ENCODE measurements at places on chromosomes 12 and 14.

DNA sequence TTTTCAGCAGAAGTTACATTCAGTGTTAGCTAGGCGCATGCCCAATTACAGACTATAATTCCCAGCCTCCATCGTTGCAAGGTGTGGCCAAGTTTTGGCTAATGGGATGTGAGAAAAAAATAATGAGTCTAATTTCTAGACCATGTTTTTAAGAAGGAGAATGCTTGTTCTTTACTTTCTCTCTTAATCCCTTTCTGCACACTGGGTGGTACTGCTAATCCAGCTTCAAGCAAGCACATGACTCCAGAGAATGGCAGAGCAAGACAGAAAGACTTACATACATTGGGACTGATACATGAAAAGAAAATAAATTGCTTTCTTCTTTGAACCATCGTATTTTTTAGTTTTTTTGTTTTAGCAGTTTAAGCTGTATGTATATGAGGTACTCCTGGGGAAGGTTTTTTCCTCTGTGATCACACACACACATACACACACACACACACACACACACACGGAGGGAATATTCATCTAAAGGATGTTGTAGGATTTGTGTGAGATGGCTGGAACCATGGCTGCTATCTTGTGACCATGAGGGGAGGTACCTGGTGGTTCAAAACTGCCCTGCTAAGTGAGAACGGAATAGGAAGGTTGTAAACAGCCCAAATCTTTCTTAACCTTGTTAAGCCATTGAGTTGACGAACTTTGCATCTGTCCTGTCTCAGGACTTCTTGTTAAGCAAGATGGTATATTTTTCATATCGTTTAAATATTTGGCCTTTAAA is 34.3 kb upstream of the LTA4H start:
- DNase-seq, result no peak

DNA sequence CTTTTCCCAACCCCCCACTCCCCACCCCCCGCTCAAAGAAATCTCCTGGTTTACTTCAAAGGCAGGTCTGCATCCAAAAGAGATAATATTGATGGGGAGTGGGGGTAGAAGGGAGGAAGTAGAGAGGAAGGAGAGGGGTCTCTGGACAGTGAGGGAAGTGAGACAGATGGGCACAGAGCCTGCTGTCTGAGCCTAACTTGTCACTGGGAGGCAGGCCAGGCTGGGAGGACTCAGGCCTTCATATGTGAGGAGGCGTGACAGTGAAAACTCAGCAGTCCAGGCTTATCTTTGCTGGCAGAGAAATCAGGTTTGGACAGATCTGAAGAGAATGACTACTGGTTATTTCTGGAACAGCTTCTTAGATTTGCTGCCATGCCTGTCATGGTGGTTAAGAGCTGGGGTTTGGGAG is 192.3 kb downstream of the NUAK1 start:
- no peak for DNase-seq

DNA sequence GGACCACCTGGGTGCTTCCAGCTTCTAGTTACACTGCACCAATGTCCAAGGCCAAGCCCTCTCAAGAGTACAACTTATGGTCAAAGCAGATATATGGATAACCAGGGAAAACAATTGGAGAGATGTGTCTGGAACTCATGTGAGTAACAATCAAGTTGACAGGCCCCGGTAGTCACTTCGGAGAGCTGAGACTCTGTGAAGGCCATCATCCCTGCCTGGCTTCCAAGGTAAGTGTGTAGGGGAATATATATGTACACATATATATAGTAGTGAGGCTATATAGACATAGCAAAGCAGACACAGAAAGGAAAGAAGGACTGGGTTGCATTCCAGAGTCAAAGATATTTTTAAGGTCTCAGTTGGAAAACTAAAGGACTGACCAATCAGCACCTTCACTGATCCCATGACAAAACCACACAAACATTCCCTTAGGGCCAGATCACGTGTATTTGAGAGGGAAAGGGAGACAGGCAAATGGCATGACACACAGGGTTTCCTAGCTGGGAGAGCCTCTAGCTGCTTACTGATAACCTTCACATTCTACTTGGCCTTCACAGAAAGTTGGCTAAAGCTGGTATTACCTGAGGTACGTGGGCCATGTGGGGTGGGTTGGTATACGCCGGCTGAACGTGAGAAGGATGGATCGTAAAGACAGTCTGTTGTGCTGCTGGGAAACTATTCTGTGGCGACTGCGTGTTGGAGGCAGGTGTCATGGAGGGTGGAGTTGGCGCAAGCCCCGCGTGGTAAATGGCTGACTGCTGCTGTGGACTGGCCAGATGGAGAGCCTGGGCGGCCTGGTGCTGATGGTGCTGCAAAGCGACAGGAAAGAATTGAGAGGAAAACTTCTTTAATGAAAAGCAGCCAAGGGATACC is 50.0 kb downstream of the SH2B3 start:
- no peak for DNase-seq

GRCh38 chr12:6758506-6759095 is 5.7 kb upstream of the MLF2 start:
- no peak for DNase-seq

GRCh38 chr12:79455286-79455685 is 235.5 kb downstream of the PAWR start:
- DNase-seq, result no peak

DNA sequence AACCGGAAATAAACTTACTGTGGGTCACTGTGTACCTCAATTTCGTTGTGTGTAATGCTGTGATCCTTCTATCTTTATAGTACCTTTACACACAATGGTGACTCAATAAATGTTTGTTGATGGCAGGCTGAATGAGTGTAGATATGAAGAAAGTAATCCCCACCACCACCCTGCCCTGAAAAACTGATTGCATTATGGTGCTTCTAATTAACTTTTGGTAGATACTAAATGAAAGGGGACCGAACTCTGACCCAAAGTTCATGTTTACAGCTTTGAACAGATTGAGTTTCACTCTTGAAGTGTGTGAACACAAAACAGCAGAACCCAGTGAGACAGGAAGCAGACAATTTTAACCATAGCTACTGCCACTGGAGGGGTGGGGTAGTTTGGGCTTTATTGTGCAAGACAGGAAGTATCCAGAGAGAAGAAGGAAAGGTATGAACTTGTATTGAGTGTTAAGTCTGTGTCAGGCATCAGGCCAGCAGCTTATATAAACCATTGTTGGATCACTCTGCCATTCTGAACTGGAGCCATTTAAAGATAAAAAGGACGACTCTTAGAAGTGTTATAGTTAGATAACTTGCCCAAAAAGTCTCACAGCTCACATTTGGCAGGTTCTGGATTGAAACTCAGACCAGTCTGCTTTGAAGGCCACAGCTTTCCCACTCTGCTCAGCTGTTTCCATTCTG is 197.0 kb upstream of the AMIGO2 start:
- no peak for DNase-seq

GRCh38 chr12:121799156-121799841 is 4.5 kb upstream of the SETD1B start:
- DNase-seq, result peak; percentile 72

DNA sequence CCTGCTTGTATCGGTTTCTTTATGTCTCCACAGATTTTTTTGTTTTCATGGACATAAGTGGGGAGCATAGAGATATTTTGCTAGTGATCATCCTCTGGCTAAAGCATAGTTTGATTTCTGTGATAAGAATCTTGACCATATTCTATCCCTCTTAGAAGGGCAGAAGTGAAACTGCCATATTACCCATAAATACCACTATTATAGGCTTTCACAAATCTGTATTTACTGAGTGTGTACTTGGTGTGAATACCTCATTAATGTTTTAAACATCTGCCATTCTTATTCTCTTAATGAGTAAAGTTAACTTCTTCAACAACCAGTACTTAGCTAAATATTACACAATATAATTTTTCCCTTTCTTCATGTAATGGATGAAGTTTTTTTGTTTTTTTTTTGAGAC is 16.1 kb downstream of the WNK1 start:
- DNase-seq, result no peak

- DNase-seq, result peak; percentile 86
Measured at GRCh38 chr14:95290871-95291431, 28.8 kb downstream of the CLMN start.

- DNase-seq, result no peak
Measured at GRCh38 chr14:79937433-79937832, 273.9 kb downstream of the DIO2 start.

DNA sequence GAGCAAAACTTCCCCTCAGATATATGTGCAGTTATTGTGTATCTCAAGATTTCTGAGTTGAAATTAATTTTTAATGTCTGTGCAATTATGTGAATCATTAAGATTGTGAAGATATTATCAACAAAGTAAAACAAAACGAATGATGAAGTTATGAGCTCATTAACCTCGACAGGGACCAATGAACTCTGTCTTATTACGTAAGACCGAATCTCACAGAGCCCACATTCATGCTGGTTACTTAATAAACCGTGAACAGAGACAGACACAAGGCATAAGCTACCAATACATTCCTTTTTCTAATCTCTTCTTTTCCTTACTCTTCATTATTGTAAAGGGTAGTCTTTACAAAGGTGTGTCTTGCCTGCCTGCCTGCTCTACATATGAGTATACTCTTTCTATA is 568.7 kb downstream of the RPS29 start:
- no peak for DNase-seq

DNA sequence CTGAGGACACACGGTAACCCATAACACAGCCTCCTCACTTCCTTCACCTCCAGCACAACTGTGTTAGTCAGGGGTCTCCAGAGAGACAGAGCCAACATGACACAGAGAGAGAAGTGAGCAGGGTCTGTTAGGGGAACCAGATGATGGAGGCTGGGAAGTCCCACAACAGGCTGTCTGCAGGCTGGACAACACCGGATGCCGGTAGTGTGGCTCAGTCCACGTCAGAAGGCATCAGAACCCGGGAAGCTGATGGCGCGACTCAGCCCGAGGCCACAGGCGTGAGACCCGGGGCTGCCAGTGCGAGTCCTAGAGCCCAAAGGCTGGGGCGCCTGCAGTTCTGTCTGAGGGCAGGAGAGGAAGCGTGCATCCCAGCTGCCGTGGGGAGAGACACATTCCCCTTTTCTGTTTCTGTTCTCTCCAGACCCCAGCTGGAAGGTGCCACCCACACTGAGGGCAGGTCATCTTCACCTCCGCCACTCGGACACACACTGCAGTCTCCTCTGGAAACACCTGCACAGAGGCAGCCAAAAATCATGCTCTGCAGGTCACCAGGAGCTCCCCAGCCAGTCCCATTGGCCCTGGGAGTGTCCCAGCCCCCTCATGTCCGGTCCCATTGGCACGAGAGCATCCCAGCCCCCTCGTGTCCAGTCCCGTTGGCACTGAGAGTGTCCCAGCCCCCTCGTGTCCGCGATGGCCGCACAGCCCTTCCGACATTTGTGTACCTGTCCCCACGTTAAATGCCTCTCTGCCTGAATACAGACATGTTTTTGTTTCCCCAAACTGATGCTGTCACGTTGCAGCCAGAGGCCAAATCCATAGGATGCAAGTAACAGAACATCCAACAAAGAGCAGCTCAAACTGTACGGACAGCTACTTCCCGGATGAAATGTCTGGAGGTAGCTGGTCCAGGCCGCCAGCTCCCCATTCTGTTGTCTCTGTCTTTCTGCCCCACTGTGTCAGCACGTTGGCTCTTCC is 7.9 kb upstream of the FBRSL1 start:
- no peak for DNase-seq

- DNase-seq, result no peak
Measured at GRCh38 chr12:23657598-23657997, 291.9 kb downstream of the SOX5 start.

- DNase-seq, result no peak
Measured at GRCh38 chr12:13436182-13436581, 239.7 kb downstream of the EMP1 start.

DNA sequence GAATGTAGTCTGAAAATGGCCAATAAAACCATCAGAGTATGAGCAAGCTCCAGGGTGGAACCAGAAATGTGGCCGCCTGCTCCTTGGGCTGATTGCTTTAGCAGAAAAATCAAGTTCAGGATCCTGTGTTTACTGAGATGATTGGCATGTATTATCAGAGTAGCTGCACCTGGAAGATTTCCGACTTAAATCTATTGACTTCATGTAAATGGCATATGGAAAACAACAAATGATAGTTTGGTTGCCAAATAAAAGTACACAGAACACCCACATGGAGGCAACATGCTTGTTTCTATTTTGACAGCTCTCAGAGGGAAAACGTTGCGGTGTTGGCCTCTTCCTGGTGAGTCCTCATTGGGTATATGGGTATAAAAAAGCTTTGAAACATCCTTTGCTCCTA is 31.3 kb downstream of the SOCS2 start:
- no peak for DNase-seq

DNA sequence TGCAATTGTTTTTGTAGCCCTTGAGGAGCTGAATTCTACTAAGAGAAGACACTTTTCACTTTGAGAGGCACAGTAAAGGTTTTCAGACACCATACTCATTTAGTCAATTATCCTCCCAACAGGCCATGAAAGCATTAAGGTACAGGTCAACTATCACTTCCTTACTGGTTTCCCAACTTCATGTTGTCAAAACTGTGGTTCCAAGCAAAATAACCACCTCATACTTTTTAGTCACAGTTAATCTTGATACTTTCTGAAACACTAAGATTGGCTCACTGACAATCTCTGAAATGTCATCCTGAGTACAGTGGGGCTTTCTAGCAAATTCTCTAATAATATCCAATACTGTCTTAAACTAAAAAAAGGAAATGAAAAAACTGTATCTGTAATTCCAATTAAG is 71.7 kb downstream of the SLC2A13 start:
- DNase-seq, result no peak

DNA sequence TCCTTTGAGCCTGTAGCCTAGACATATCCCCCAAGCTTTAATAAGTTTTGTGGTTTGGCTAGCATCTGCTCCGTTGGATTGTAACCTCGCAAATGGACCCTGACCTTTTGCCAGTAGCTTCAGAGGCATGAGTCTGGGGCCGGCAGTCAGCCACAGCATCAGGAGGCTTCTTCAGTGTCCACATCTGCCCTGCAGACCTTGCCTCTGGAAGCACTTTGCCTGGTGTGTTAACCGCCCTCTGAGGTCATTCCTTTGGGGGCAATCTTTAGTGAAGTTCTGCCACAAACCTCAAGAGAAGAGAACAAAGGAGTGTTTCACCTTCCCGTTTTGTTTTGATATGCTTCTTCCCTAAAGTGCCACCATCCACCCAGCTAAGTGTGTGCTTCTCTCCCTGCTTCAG is 71.4 kb downstream of the GNS start:
- DNase-seq, result no peak

DNA sequence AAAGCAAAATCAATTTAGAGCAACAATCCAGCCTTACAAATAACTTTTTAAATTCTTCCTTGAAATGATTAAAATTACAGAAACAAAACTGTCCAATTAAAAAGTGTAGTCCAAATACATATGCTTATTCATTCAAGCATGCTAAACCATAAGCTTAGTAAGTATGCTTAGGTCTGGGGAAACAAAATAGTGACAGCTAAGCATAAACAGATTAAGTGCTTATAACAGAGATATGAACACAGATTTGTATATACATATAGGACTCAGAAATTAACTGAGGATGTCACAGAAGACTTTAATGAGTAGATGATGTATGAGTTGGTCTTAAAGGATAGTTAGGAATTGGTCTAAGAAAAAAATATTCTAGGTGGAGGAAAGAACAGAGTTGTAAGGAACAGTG is 41.8 kb downstream of the SCAF11 start:
- DNase-seq, result no peak

GRCh38 chr12:124993626-124994436 is at the start of gene BRI3BP:
Gene BRI3BP (plus strand): TSS chr12:124993645. CDS start chr12:124993791, 146 bp downstream.
- DNase-seq, result peak; percentile 50

- DNase-seq, result no peak
Measured at GRCh38 chr12:24947541-24948419, 1.1 kb downstream of the BCAT1 start.

Data from NCI-H2171 treated with DMSO at 0.1 percent for 48 hours (cell line).